ENCODE measurements at places on chromosomes 6 and 20. TPM values are rescaled to one million over a fixed set of nuclear protein-coding genes. Genes with fewer than 3 reads are reported as not detected.

GRCh38 chr6:14530385-14530784, 412.8 kb downstream of the CD83 start:
- DNase-seq, result no peak

DNA sequence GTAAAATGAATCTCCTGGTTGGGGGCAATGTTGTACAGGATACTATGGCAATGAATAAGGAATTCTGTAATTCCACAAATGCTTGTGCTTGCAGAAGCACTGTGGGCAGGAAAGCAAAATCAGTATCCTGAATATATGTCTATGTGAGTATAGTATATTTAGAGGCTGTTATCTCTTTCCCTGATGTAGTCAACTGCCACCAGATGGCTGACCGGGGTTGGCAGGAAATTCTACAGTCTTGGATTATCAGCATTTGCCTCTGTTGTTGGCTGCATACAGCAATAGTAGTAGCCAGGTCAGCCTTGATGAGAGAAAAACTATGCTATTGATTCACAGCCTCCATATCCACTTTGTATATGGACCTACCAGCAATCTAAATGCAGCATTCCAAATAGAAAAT, 425.1 kb upstream of the JAG1 start:
- DNase-seq, result no peak

- DNase-seq, result no peak
Observed at GRCh38 chr20:40307268-40307667, 381.8 kb downstream of the MAFB start.

- no peak for DNase-seq
Observed at GRCh38 chr20:64063389-64064144, 569 bp downstream of the TCEA2 start.

DNA sequence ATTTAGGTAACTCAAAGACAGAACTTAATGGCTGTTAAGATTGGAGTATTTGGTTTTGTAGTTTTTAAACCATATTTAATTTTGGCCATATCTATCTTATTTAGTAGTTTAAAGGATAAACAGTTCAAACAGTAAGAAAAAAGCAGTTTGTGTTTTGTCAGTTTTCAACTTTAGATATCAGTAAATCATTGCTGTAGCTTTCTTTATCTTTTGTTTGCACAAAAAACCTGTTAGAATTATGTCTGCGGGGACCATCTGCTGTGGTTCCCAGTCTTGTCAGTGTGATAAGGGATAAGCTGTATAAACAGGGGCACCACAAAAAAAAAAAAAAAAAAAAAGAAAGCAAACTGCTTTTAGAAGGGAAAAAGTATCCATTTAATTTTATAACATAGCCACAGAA, 40.9 kb downstream of the CDKAL1 start:
- no peak for DNase-seq

DNA sequence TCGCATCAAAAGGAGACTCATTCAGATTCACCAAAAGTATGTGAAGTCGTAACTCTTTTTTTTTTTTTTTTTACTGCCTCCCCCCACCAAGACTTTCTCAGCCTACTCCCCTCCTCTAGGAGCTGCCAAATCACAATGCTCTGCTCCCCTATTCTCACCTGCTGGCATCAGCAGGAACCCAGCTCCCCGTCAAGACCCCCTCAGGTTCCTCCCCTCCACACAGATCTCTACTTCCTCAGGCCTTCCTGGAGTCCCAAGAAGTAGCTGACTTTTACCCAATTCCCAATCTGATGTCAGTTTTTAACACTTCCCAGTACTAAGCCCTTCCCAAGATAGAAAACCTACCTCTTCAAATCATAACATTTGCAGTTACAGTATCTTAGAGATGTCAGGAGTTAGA, 39.3 kb downstream of the ARHGAP18 start:
- no peak for DNase-seq

GRCh38 chr6:7166410-7167293, 58.9 kb downstream of the RREB1 start:
- DNase-seq, result no peak

DNA sequence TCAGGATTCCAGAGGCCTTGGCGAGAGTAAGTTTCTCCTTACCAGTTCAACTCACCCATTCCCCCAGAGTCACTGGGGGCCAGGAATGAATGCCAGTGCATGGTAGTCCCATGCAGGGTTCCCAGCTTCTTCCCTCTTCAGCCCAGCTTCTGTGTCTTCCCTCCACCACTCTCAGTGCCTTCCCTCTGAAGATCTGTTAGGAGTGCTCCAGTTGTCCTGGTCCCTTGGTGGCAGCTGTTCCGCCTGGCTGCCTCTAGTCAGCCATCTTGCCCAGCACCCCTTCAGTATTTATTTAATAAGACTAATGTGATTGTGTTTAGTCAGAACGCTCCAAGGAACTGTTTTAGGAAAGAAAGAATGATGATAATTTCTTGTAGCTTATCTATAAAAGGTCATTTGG, 23.1 kb downstream of the FIG4 start:
- DNase-seq, result no peak

DNA sequence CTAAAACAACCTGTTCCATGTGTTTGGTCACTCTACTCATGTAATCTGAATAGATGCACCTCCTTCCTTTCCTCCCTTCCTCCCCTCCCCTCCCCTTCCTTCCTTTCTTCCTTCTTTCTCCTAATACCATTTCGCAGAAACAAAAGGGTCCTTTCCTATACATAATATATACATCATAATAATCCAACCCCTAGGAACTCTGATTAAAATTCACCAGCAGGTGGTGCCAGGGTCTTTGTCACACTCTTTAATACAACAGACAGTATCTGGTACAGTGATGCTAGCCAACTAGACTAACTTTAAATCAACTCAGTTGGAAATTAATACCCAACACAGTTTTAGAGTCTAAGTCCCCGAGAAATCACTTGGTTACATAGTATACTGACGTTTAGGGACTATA, 181.2 kb upstream of the SHLD1 start:
- DNase-seq, result no peak

DNA sequence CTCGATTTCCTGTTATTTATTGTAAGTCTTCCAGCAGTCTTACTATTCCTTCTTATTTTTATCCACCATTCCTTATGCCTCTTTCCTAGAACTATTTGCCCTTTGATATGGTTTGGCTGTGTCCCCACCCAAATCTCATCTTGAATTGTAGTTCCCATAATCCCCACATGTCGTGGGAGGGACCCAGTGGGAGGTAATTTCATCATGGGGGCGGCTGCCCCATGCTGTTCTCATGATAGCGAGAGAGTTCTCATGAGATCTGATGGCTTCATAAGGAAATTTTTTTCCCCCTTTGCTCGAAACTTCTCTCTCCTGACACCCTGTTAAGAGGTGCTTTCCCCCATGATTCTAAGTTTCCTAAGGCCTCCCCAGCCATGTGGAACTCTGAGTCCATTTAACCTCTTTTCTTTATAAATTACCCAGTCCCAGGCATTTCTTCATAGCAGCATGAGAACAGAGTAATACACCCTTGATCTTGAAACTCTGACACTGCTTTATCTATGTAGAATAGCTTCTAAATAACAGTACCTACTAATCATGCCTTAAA, 48.8 kb downstream of the PLN start:
- DNase-seq, result no peak

Gene PSORS1C2
- total RNA-seq, result not detected

Gene PRIM2
- total RNA-seq, result 26.6 TPM
